ENCODE measurements at places on chromosomes 1 and 21.
A peak's percentile ranks its signal among the peaks of the same experiment; 100 is the strongest.

- peak; percentile 69 for DNase-seq
These were observed 35.1 kb upstream of the EYA3 start for GRCh38 chr1:28123461-28123961.

DNA sequence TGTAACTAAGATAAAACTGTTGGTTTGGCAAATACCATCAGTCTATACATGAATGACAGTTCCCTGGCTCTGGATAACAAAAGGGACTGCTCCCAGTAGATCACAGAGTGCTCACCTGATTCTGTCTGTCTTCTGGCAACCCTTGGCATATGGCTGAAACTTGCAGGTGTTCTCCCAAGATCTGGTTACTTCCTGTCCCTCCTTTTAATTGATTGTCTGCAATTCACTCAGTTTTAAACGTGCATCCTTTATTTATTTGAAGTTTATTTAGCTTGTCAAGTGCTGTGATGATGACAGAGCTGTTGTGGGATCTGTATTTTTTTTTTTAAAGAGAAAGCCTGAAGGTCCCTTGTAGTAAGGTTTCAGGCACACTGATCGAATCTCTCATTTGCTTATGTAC, 3.4 kb downstream of the KCNA3 start:
- DNase-seq, result no peak

DNA sequence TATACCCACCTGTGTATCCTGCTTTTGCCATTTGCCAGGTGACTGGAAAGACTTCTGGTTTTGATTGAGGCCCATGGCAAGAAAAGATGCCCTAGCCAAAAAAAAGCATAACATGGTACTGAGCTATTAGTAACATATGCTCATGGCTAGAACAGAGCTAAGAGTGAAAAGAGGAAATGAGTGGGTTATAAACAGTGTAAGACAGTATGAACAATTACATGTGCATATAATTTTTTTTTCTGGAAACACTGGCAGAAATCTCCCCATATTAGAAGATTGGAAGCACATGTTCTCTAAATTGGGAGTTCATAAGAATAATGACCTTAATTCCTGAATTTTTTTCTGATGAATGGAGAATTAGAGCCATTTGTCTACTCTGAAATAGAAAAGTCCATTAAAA, 41.2 kb upstream of the PDC start:
- DNase-seq, result no peak

DNA sequence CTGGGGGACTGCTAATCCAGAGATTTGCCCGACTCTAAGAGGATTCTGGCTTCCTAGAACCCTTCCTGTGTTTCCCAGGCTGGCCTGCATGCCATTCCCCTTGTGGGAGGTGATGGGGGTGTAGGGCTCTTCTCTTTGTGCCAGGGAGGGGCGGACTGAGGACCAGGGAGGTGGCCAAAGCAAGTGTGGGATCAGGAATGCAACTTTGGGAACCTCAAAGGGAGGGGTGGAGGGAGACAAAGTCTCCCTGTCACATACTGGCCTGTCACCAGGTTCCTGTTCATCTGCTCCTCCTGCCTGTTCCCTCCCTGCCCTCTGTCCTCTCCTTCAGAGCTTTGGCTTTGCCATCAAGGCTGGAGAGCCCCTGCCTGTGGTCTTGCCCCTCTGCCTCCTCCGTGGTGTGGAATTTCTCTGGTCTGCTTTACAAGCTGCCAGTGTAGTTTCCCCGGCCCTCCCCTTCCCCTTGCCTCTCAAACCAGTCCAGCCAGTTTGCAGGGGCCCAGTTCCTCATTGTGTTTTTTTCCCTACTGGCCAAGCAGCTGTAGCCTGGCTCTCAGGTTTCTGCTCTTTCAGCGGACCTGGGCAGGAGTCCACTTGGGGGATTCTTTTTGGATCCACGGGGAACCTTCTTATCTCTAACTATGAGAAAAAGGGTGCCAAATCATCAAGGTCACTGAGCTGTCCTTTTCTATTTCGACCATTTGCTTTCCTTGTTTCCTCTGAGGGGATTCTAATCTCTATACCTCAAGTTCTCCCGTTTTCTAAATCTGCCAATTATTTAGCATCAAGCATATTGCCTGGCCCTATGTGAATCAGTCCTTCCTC, 1.8 kb downstream of the CGN start:
- no peak for DNase-seq

GRCh38 chr1:205270764-205271163, 43.0 kb downstream of the TMCC2 start:
- peak; percentile 78 for DNase-seq

GRCh38 chr1:70324683-70325082, 29.8 kb downstream of the ANKRD13C start:
- DNase-seq, result no peak

All from kidney glomerular epithelial cell (primary cell).